ENCODE measurements at places on chromosomes 2 and 18.

DNA sequence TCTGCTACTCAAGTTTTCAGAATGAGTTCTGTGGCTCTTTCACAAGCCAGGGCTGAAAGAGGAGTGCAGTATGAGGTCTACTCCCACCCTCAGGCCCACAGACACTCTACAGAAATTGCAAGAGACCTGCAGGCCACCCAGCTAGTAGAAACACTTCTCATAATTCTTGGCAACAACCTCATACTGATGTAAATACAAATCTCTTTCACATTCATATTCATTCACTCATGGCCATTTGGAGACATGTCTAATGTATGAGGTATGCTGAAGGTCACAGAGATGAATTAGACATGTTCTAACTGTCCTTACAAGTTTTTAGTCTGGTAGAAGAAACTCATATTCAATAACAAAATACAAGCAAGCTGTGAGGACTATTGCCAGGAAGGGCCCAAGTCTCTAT lies 83.8 kb upstream of the KLHL29 start:
- no peak for DNase-seq

DNA sequence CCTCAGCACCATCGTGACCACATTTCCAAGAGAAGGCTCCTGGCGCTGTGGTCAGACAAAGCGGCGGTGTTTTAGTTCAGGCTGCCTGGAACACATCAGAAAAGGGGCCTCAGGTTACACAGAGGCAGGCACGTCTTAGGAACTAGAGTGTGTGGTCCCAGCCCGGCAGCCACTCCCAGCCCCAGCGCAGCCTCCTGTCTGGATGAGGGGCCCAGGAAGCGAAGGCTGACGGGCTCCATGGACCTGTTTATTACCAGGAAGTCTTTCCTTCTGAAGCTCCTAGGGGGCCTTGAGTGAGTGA lies 10.0 kb upstream of the GPR55 start:
- DNase-seq = no peak

DNA sequence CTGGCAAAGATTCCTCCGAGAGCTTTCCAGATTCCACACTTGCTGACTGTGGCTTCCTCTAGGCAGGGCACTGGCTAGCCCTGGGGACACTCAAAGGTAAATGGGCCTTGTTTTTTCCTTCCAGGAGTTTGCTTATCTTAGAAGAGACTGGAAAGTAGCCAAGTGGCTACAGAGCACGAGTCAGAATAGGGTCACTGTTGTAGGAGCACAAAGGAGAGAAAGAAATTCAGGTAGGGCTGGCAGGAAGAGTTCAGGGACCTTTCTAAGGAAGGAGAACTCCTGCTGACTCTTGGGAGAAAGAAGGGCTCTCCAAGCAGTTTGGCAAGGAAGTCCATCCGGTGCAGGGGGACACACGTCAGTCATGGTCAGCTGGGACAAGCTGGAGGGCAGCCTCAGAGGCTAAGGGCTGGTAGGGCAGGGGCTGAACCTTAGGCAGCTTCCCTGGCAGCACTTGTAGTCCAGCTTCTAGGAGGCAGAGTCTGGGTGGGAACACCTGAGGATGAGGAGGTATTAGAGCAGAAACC lies 39.5 kb downstream of the NIFK start:
- no peak for DNase-seq

- DNase-seq = no peak
Observed at GRCh38 chr2:160061944-160062291, 497 bp downstream of the PLA2R1 start.

- DNase-seq = no peak
Observed at GRCh38 chr2:53455094-53455493, 312.5 kb upstream of the CHAC2 start.

All from SW 1271 (cell line).